T-helper 1 cell (primary cell): ENCODE measurements at places on chromosomes 12 and 14.

DNA sequence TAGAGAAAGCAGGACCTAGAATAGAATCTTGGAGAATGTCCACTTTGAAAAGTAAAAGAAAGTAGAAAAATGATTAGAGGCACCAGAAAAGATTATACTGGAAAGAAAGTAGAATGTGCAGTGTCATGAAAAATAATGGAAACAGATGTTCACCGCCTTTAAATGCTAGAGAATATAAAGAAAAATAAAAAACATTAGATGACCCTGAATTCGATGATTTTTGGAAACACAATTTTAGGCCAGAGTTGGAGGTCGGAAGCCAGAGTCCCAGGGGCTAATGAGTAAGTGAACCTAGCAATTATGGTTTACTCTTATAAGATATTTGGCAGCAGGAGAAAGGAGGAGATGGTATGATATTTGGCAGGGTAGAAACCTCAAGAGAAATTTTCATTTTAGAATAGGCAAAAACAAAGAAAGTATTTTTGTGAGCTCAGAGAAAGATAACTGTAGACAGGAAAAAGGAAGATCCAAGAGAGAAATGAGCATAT lies 37.7 kb downstream of the GYS2 start:
- DNase-seq = no peak

DNA sequence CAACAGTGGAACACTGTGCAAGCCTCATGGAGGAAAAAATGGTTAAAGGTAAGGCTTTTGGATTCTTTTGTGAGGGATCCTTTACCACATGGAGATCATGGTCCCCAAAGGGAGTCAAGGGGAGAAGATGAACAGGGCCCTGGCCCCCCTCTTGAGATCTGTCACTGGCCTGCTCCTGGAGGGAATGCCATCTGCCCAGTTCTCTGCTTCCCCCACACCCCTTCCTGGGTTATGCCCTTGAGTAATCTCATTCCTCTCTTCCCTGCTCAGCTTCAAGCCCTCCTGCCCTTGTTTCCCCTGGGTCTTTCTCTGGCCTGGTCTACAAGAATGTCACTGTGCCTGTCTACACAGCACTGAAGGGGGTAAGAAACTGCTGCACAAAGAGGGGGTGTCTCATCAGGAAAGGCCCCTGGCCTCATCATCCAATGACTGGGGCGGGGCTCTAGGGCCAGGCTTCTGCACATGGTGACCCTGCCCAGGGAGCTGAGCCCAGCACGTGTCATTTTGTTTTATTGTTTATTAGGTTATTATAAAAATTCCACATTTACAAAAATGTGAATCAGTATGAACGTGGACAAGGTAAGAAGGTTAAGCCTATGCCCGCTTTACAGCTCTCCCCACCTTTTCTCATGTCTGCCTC lies 30.3 kb downstream of the PIGH start:
- no peak for DNase-seq

DNA sequence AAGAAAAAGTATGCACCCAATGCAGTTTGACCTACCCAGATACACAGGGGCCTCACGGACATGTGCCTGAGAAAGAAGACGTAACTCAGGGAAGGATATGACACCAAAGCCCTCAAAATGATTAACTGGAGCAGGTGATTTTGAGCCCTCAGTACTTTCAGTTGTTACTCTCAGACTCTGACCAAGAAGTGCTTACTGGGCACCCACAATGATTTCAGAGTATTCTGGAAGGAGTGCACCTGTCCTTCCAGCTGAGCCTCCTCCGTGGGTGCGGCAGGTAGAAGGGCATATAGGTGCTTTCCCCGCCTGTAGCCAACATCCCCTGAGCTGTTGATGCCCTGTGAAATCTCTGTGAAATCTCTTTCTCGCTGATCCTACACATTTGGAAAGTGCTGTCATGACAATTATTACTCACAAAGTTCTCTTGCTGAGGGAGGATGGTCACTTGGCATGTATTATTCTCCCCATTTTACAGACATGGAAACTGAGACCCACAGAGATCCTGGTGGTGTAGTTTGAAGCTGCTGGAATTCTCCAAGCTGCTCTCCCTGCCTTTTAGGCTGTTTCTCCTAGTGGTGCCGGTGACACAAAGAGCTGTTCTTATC lies 154.3 kb upstream of the CCND2 start:
- DNase-seq = no peak

- no peak for DNase-seq
Measured at GRCh38 chr12:52633383-52633782, 15.0 kb upstream of the KRT73 start.

DNA sequence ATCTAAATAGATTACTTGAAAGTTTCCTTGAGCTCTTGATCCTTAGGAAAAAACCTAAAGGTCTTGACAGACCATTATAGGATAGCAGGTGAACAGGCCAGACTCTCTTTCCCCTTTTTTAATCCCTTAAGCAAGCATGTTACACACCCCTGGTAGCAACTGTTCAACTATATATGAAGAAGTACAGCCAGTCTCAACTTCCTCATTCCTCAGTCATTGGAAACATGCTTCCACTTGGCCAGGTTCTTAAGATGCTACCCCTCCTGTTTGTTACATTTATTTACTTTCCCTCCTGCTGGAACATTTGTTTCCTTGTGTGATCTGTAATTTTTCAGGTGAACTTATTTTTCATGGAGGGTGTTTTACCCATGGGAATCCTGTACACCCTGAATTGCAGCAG lies 124.1 kb downstream of the ARMH4 start:
- no peak for DNase-seq

- DNase-seq = no peak
Measured at GRCh38 chr12:119668324-119668841, 450 bp downstream of the PRKAB1 start.
